ENCODE measurements at places on chromosomes 7 and 10. TPM values are rescaled to one million over a fixed set of nuclear protein-coding genes. Genes with fewer than 3 reads are reported as not detected.
A peak's percentile ranks its signal among the peaks of the same experiment; 100 is the strongest.

- no peak for DNase-seq
Observed at GRCh38 chr10:125375210-125375609, 214.8 kb upstream of the CTBP2 start.

GRCh38 chr7:151626422-151627115 is 106.9 kb upstream of the RHEB start:
- DNase-seq = no peak

DNA sequence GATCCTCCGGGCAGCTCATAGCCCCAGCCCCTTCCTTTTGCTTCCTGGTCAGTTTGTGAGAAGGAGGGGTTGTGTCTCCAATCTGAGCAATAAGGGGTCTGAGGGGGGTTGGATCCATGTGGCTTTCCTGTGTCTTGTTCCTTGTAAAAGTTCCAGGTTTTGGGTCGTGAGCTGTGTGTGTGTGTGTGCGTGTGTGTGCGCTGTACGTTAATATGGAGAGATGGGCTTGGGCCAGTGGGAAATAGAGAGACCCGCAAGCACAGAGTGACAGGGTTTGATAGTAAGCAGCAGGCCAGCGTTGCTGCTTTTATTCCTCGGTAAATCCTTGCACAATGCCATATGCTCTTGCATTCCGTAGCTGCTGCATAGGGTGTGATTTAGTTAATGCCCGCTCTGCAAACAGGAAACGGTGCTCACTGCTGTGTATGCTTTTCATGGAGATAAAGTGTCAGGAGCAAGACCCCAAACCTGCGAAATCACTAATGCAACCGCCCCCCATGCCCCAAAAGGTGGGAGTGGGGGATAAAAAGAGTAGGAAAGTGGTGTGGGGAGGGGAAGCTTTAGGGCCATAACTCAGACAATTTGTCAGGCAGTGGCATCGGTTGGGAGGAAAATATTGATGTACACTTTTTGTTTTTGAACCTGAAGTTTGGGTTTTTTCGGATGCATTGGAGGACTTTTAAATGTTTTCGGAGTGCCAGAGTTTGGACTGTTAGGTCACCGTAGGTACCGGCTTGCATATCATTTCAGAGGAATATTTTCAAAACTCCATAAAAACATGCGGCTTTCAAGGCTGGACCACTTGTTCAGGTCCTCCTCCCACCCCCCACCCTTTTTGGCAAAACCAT is 108.7 kb downstream of the TCF7L2 start:
- no peak for DNase-seq

GRCh38 chr7:7210475-7211237 is 28.3 kb downstream of the C1GALT1 start:
- DNase-seq = no peak

GRCh38 chr10:50576245-50576815 is 47.4 kb downstream of the SGMS1 start:
- DNase-seq = no peak

DNA sequence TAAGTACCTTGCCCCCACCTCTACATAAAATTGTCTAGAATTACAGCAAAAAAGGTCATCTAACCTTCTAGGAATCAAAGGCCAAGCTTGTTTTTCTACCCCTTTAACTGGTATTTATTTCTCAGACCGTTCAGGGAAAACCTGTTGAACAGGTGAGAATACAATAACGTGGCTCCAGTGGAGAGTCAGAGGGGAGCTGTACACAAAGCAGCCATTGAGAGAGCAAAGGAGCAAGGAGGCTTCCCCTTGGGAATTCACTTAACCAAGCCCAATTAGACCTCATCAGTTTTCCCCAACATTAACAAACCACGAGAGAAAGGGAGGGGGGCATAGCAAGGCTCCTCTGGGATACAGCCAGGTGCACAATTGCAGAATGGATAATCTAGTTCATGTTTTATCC is 101.9 kb downstream of the ELMO1 start:
- DNase-seq = peak; percentile 37

- DNase-seq = no peak
Observed at GRCh38 chr7:128104108-128104742, 73.0 kb upstream of the LRRC4 start.

Gene CPN1
- not detected for polyA plus RNA-seq
